AG04450 (cell line): ENCODE measurements at places on chromosomes 2 and 18. TPM values are rescaled to one million over a fixed set of nuclear protein-coding genes. Genes with fewer than 3 reads are reported as not detected.

The EFEMP1 gene
- polyA plus RNA-seq = 376 and 423 TPM in 2 replicates

The LCT gene
- not detected in 2 replicates for polyA plus RNA-seq

The FZD7 gene
- 40.6 and 42.9 TPM in 2 replicates for polyA plus RNA-seq

The DLX1 gene
- polyA plus RNA-seq = 1.9 and 2.2 TPM in 2 replicates

The NFU1 gene
- polyA plus RNA-seq = 42.0 and 62.9 TPM in 2 replicates

The VPS4B gene
- 26.4 and 34.3 TPM in 2 replicates for polyA plus RNA-seq

The CYS1 gene
- polyA plus RNA-seq = 0.12 and 0.24 TPM in 2 replicates

The HMSD gene
- polyA plus RNA-seq = 0.63 and 1.2 TPM in 2 replicates

The PID1 gene
- 1.5 and 1.8 TPM in 2 replicates for polyA plus RNA-seq
